Stimulated activated CD4-positive, alpha-beta T cell treated with anti-CD3 and anti-CD28 coated beads, Interleukin-1b, Interleukin-23, amount 100 ng/mL, for 24 hours (primary cell): ENCODE measurements at places on chromosomes 16 and 17.

- no peak for DNase-seq
Measured at GRCh38 chr17:50689956-50690886, 17.5 kb downstream of the ANKRD40 start.

- DNase-seq: no peak
Measured at GRCh38 chr17:3915995-3916696, at the start of gene P2RX1. TSS of gene P2RX1 (minus strand) at chr17:3916465. CDS start at chr17:3916225, 240 bp downstream.

DNA sequence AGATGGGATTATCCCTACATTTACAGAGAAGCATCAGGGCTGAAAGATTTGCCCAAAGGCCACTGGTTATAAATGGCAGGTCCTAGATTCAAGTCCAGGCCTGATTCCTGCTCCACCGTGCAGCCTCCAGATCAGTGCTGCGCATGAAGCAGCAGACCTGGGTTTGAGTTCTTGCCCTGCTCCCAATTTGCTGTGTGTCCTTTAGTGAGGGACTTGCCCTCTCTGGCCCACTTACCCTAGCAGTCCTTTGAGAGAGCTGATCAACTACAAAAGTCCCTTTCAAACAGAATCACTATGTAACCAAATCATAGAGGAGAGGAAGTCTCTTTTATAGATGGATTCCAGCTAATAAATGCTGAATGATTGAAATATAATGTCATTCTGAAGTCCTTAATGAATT lies 200.4 kb downstream of the RAB11FIP4 start:
- DNase-seq: no peak

GRCh38 chr17:41642252-41643156 lies 18.1 kb upstream of the KRT17 start:
- no peak for DNase-seq
